Cardiac septum (tissue), 1 donor: ENCODE measurements at places on chromosomes 5 and 9. TPM values are rescaled to one million over a fixed set of nuclear protein-coding genes. Genes with fewer than 3 reads are reported as not detected.

GRCh38 chr9:118401546-118401945 is 697.3 kb downstream of the TLR4 start:
- no peak for DNase-seq

DNA sequence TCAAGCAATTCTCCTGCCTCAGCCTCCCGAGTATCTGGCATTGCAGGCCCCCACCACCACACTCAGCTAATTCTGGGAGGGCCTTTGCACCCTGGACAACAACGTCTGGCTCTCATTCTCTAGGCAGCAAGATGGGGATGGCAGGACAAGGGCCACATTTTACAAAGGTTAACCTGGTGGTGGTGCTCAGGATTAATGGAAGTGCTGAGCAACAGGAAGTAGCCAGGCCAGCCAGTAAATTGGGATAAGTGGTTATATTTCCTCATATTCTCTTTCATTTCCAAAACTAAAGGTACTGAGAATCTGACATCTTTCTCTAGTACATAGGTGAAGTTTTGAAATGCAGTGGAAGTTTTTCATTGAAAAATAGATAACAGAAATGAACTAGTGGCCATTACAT is 24.7 kb upstream of the ASPN start:
- DNase-seq, result no peak

DNA sequence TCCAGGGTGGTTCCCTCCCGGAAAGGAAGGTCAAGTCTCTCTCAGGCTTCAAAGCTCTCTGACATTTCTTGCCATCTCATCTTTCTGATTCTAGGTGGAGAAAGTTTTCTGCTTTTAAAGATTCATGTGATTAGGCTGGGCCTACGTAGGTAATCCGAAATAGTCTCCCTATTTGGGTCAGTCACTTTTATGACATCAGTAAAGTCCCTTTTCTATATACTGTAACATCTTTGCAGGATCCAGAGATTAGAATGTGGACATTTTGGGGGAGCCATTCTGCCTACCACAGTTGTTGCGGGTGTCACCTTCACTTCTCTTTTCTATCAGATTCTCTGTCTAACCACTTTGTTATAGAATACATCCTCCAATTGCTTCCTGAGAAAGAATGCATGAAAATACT is 1.9 kb upstream of the RNF180 start:
- DNase-seq, result no peak

GRCh38 chr5:151741678-151742423 is 16.6 kb downstream of the ATOX1 start:
- no peak for DNase-seq

Gene NR2F1-AS1
- total RNA-seq, result 0.89 TPM

DNA sequence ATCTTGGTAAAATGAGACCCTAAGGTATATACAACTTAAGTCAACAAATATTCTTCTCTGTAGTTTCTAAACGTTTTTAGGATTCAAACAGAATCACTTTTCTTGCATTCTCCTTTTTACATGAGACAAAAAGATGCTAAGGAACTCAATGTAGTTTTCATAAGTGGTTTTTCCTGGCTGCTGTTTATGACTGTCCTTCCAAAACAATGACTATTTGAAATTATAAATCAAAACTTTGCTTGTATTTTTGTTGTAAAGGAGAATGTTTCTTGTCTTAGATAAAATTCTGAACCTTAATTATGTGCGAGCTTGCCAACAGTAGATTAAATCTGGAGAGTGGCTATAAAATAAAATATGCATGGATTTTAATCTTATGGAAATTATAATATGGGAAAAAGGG is 53.8 kb downstream of the GRIN3A start:
- DNase-seq, result no peak

DNA sequence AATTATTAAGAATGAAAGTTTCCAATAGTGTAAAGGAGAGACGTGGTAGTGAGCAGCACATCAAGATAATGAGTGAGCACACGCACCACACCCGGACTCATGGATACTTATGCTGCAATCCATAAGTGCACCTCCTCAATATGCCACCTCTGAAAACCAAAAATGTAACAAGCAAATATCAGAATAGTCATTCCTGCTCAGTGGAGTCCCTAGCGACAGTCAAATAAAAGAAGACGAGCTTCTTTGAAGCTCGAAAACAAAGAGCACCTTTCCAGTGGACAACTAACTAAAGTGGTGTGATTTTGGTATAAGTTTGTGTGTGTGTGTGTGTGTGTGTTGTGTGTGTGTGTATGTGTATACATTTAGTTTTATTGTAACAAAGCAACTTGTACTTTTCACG is 241.3 kb downstream of the DEPDC1B start:
- DNase-seq, result no peak

- DNase-seq, result no peak
Measured at GRCh38 chr9:30697958-30698357, 1686.5 kb upstream of the ACO1 start.

DNA sequence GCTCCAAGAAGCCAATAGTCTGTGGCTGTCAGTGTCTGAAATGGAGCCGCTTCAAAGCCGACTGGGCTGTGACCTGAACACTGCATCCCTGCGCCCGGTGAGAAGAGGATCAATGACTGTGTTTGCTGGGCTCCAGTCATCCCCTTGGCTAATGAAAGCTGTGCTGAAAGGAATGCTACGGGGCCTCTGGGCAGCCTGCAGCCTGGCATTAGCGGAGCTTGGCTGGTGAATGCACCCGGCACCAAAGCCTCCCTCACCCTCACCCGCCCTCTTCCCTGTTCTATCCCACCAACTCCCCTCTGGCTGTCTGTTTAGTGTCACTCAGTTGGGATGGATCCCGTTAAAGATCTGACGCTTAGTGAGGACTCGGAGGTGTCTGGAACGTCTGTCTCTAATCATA is 355.3 kb downstream of the BNC2 start:
- DNase-seq, result no peak

GRCh38 chr5:55702598-55703345 is 9.4 kb downstream of the SLC38A9 start:
- DNase-seq, result no peak

Gene TRIO
- total RNA-seq, result 89.8 TPM

DNA sequence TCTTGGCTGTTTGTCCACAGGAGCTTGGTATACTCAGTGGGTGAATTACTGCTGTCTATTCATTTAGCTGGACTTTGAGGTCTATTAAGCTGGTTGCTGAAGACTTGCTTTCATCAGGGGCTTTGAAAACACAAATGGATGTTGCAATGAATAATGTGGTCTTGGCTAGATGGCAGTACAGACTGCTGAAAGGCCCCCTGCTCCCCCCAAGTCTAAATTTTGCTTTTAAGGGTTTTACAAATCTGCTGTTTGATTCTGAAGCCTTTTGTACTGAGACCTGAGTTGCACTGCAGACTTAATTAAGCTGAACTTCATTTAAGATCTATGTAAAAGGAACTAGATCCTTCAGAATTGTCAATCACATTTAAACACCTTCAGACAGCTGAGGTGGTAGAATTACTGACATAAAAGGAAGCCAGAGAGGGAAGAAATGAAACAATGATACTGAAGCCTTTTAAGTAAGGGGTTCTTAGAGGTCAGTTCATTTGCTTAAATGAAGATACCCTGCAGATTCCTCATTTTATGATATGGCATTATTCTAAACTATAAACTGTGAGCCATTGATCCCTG is 37.3 kb downstream of the KCTD16 start:
- no peak for DNase-seq

- peak; percentile 70 for DNase-seq
Measured at GRCh38 chr5:178404987-178405386, 172.4 kb upstream of the PHYKPL start.

Gene PLEKHG4B
- 0.03 TPM for total RNA-seq

DNA sequence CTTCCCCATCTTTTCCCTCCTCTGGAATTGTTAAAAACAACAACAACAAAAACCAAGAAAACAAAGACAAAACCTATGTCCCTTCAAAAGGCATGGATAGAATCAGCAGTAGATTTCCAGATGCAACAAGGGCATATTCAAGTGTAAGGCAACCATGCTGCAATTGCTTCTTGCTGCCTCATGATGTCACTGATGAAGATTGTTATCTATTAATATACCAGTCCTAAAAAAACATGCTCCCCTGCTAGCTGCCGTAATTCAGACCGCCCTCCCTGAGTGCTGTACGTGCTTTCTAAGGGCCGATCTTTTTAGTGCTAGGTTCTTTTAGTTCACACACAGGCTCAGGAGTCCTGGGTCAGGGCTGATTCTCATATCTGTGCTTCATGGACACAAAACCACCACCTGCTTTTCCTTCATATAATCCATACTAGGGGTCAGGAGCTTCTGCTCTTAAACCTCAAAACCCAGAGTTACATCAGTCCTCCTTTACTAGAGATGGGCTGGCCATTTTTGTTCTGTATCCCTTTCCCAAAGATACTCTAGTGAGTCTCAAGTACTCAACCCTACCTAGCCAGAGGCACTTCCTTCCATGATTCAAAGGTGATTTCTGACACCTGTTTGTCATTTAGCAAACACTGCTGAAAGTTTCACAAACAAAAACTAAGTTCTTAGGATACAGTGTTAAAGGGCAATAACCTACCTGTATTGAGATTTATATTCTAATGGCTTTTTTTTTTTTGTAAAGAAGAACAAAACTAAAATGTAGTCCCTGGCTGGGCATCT is 82.1 kb downstream of the GIN1 start:
- no peak for DNase-seq

Gene ANKRD18B
- 2.0 TPM for total RNA-seq

DNA sequence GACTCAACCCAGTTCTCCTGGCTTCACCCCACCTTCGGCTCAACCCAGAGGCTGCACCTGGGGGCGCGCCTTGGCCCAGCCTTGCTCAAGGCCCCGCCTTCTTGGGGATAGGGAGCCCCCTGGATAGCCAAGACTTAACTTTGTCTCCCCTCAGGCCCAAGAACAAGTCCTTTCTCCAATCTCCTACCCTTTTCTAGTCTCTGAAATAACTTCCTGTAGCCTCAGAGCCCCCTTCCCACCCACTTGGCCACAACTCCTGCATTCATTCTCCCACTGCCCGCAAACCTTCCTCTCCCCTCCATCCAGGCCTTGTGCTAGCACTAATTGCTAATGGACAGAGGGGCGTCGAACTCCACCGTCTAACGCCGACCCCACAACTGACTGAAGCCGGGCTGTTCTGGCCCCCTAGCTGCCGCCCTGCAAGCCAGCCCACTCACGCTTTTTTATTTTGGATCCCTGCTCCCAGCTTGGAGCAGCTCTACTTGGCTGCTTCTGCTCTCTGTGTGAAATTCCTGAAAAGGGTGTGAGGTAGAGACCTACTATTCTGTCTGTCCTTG is 579 bp upstream of the ASTN2 start:
- no peak for DNase-seq

DNA sequence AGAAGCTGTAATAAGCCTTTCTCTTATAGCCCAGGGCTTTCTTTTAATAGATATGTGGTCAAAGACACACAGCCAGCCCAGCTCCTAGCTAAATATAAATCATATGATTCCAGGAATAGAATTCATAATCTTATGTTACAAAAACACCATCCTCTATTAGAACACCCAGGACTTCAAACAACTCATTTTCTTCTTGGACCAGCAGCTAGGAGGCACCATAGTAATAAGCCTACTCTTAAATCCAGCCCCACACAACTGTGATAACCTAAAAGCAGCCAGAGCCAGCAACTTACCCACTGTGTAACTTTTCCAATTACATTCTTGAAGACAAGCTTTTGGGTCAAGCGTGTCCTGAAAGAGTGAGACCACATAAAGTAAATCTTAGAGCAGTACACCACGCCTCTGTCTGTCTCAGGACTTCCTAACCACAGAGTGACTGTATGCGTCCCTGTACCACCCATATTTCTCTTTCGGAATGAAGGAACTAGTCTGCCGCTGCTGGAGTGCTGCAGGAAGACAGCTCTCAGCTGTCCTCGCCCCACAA is 223.8 kb downstream of the TLE1 start:
- DNase-seq, result no peak

GRCh38 chr5:36575361-36575781 is 31.0 kb upstream of the SLC1A3 start:
- no peak for DNase-seq

GRCh38 chr5:177476531-177477233 is 3.2 kb upstream of the DBN1 start:
- no peak for DNase-seq

DNA sequence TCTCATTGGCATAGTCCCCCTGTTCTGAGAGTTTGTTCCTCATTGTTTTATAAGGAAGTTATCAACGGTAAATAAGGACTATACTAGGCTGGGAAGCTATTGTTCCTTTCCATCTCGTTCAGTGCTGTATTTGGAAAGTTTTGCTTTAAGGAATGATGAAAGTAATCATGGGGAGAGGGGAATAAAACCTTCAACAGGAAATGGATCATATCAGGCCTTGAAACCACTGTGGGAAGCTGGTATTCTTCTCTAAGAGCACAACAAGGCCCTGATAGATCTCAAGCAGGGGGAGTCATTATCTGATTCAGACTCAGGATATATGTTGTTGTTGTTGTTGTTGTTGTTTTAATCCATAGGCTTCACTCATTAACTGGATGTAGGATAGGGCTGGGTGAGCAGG is 474.5 kb downstream of the ENC1 start:
- DNase-seq, result no peak

- no peak for DNase-seq
Measured at GRCh38 chr9:134460206-134460605, 134.0 kb downstream of the RXRA start.

DNA sequence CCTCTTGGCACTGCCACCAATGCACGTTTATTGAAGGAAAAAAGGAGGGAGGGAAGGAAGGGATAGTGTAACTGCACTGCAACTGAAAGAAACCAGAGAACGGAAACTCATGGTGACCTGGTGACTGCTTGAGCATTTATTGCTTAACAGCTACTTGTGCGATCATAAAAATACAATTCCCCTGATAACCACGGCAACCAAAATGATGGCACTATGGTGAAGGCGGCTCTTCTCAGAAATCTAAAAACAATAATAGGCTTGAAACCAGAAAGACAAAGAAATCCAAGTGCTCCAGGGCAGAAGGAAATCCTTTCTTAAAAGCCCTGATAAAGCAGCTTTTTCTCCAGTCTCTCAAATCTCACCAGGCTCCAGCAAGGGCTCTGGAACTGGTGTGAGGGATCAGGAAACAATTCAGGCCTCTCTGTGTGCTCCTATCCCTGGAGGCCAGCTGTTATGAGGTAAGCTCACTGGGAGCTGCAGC is 1.9 kb downstream of the FBXO10 start:
- DNase-seq, result no peak

DNA sequence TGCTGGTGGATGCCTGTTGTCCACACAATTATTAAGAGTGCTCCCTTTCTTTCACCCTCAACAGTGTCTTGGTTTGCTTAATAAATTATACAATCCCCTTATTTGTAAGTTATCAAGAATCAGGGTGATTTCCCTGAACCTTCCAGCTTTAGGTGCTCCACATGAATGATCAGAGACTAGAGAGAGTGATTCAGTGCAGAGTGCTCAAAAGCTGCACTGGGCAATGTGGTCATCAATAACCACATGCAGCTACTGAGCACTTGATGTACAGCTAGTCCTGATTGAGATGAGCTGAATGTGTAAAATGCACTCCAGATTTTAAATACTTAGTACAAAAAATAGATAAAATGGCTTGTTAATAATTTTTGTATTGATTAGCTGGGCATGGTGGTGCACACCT is 76.8 kb upstream of the TRIO start:
- DNase-seq, result no peak
